ENCODE measurements at places on chromosomes 5 and 9. TPM values are rescaled to one million over a fixed set of nuclear protein-coding genes. Genes with fewer than 3 reads are reported as not detected.

DNA sequence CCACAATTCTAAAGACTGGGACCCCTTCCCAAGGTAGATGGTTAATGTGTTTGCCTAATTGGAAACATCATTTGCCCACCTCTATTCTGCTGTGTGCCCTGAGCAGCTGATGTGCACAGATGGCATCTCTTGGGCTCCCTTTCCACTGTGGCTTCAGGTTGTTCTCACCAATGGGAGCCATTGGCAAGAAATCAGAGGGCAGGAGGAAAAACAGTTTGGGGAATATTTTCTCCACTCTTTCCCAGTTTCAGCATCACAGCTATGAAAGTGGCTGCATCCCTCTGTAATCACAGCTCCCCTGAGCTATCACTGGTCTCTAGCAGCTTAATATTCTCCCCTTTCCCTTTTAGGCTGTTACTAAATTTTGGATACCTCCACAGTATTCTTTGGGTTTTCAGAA, 911.6 kb upstream of the SEMA6A start:
- DNase-seq: no peak

GRCh38 chr9:76896035-76896434, 9.9 kb downstream of the PRUNE2 start:
- no peak for DNase-seq

GRCh38 chr5:163459819-163460561, at the start of gene NUDCD2:
NUDCD2 (minus strand) TSS chr5:163460102; CDS start chr5:163460050, 52 bp downstream.
- peak; percentile 99 for DNase-seq

TMEFF1 gene
- polyA plus RNA-seq: not detected

RNF208 gene
- 12.0 TPM for polyA plus RNA-seq

GRCh38 chr9:30476826-30477225, 1907.6 kb upstream of the ACO1 start:
- no peak for DNase-seq

- DNase-seq: peak; percentile 97
Measured at GRCh38 chr5:147782110-147783028, at the start of gene JAKMIP2. JAKMIP2 (minus strand) TSS chr5:147782728; CDS start chr5:147671806, 110,922 bp downstream.

GRCh38 chr5:138139781-138140090, 508 bp upstream of the NME5 start:
- DNase-seq: no peak

GABRA1 gene
- polyA plus RNA-seq: not detected

DNA sequence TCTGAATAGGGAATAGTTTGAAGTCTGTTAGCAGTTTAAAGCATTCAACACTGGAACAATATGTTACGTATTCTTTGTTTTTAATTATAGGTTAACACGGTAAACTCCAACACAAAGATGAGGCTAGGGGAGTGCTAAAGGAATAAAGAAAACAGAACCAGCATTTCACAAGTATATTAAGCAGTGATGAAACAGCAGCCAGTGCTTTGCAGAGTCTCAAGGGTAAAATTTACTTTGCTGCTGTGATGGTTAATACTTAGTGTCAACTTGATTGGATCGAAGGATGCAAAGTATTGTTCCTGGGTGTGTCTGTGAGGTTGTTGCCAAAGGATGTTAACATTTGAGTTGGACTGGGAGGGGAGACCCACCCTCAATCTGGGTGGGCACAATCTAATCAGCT, 30.0 kb upstream of the GSN start:
- DNase-seq: no peak

OR1J2 gene
- polyA plus RNA-seq: not detected

- no peak for DNase-seq
Measured at GRCh38 chr9:4318326-4318725, 18.5 kb upstream of the GLIS3 start.

FOXD4L5 gene
- not detected for polyA plus RNA-seq

SLC34A3 gene
- 0.12 TPM for polyA plus RNA-seq

DNA sequence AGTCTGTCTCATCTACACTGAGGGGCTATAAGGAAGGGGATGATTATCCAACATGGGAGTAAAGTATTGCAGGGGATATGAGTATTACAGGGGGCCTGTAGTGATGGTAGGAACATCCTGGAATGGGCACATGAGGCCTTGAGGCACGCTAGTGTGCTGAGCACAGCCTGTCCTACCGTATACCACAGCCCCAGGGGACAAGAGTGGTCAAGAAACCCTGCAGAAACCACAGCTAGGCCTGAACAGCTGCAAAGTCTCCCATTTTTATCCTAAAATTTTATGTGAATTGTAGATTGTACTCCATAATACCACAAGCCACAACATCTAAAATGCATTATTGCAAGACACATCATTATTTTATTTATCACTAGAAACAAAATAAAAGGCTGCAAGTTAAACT, 136.3 kb upstream of the ASTN2 start:
- no peak for DNase-seq

RGS3 gene
- polyA plus RNA-seq: 68.8 TPM

DNA sequence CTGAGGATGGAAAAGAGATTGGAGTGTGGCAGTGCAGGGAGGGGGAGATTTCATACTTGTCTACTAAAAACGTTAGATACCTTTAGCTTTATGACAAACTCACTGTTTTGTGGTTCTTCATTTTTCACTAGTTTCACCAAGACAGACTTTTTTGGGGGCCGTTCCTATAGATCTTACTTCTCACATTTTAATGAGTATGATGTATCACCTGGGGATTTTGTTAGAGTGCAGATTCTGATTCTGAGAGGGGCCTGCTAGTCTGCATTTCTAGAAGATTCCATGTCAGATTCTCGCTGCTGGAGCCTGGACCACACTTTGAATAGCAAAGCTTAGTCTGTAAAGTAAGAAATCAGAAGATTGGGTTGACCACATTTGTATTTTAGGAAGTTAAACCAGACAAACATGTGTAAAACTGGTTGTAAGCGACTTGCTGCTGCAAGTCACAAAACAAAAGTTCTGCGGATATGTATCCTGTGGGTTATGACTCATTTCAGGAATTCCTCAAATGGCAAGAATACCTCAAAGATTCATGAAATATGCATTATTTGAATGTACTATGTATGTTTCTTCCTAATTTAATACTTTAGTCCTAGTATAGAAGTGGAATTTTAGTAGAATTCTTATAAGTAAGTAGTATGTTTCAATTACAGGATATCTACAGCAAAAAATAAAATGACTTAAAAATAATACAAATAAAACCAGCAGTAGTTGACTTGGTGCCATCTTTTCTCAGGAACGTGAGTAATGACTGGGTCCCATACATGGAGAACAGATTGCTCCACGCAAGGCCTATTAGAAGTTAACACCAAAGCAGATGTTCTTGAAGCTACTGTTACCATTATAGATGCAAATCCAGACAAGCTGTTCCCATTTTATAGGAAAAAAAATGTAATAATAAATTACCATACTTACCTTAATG, 27.8 kb downstream of the NFIL3 start:
- no peak for DNase-seq

DNA sequence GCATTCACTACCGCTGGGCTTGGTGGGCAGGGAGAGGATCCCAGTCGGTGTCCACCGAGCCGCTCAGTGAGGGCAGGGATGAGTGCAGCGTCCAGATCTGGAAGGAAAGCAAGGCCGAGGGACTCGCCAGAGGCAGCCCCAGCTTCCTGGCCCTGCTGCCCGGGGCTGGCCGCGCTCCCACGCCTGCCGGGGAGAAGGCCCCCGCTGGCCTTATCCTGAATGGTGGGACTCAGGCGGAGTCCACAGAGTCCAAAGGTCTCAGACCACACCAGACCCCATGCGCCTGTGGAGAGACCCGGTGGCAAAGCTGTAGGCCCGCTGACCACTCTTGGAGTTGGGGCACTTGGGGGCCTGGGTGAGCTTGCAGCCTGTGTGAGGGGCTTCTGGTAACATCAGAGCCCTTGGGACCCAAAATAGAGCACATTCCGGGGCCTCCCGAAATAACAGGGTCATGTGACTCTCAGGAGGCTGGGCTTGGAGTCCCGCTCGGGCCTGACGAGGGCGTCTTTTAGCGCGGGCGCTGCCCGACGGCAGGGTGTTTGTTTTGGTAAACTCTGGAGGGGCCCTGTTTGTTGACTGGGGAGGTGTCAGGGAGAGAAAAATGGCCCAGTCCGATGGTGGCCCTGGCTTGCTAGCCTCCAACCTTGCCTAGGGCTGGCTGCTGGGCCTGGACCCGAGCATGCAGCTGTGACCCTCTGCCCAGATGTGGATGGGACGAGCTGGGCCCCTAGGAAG, 2.8 kb downstream of the RXRA start:
- peak; percentile 81 for DNase-seq

FSD1L gene
- 2.8 TPM for polyA plus RNA-seq

NR5A1 gene
- not detected for polyA plus RNA-seq
